ENCODE measurements at places on chromosomes 7 and 10.

GRCh38 chr10:43808136-43808535 is 159.5 kb upstream of the ZNF32 start:
- DNase-seq = no peak

- DNase-seq = no peak
Measured at GRCh38 chr7:143902332-143902899, 440 bp upstream of the TCAF1 start.

DNA sequence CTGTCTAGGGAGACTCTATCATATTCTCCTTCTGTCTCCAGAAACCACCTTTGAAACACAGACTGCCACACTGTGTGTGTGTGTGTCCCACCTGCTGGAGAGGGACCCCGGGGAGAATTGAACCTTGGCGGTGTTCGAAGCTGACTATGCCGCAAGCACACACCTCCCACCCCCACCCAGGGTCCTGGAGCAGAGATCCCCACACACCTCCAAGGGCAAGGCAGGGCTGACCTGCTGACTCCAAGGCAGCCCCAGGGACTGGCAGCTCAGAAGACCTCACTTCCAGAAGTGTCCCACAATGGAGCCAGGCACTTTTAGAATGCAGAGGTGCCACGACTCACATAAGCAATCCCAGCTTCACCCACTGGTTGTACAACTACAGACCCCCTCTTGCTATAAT is 13.1 kb downstream of the DRGX start:
- no peak for DNase-seq

DNA sequence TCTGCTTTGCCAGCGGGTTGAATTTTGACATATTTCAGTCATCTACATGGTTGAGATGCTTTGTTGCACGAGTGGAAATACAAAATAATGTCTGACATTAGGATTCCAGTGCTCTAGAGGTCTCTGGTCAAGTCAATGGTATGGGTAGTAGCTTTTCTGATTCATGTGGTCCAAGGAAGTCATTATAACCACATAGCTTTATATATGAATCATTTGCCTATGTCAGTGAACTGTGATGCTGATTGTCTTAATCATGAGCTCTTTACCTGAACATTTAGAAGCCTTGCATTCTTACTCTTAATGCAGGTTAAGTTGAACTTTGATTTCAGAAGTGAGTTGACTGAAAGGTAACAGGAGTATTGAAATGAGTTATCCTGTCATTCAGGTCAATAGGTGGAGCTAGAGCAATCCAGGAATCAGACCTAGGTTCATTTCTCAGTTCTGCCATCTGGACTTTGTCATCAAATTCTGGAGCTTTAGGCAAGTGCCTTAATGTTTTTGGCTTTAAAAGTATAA is 3.3 kb downstream of the MAPK8 start:
- no peak for DNase-seq

GRCh38 chr10:97886286-97886685 is 36.6 kb downstream of the GOLGA7B start:
- no peak for DNase-seq

DNA sequence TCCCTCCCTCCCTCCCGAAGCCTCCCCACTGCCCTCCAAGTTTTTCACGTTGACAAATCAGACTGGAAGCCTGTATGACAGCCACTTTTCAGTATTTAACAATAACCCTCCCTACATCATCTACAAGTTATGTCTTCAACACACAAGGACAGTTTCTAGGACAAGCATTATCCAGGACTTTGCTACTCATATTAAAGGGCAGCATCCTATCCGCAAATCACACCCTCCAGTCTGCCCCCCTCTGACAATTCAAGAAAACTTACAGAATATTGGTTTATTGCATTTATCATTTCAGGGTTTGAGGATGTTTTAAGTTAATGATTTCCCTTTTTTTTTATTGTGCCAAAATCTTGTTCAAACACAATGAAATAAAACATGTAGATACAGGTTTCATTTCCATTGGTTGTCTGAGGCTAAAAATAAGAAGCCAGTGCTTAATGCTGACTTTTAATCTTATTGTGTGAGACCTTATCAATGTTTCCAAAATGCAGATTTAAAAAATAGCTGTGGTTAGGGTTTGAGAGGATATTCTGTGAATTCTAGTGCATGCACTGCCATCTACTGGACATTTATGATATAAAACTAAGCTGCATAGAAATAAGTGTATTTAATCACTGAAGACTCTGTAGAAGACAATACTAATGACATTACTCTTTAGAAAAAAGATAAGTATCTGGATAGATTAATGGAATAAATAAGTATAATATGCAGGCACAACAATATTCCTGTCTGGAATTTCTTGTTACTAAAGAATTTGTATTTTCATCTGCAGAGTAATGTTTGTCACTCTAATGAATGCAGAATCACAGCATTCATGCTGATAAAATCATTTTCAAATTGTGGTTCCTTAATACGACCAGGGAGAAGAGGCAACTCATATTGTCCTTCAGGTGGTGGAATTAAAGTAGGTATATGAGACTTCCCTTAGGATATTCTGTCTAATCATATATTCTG is 64.1 kb downstream of the CAV1 start:
- no peak for DNase-seq

DNA sequence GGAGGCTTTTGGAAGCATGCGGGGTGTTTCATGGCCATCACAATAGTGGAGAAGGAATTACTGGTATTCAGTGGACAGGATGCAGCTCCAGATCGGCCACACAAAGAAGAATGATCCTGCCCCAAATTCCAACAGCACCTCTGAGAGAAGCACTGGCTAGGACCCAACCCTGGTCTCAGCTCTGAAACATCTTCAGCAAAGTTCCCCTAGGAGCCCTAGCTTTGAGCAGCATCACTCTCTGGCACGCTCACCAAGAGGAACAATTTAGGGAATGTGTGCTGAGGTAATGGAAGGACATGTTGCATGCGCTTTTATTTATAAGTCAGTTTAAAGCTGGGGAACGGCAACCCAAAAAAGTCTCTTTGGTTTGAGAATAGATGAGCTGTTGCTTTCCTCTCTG is 5.5 kb upstream of the OPN1SW start:
- DNase-seq = no peak

DNA sequence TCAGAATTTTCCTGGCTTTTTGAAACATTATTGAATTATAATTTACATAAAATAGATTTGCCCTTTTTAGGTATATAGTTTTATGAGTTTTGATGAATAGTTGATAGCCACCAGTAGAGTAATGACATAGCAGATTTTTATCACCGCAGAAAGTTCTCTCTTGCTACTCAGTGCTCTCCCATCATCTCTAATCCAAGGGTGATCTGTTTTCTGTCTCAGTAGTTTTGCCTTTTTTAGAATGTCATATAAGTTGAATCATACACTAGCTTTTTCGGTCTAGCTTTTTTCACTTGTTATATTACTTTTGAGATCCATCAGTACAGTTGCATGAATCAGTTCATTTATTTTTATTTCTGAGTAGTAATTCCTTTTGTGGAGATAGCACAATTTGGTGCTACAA is 17.9 kb downstream of the RSBN1L start:
- no peak for DNase-seq

DNA sequence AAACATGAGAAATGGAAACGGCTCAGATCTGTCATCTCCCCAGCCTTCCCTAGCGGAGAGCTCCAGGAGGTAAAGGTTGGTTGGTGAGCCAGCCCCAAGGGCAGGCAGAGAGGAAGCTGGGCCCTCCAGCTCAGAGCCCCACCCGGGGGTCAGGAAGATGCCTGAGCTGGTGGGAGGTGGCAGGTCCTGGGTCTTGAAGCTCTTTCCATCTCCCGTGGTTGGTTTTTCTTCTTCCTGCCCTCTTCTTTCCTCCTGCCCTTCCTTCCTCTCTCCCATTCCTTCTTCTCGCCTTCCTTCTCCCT is 384.2 kb upstream of the FOXK1 start:
- DNase-seq = no peak

DNA sequence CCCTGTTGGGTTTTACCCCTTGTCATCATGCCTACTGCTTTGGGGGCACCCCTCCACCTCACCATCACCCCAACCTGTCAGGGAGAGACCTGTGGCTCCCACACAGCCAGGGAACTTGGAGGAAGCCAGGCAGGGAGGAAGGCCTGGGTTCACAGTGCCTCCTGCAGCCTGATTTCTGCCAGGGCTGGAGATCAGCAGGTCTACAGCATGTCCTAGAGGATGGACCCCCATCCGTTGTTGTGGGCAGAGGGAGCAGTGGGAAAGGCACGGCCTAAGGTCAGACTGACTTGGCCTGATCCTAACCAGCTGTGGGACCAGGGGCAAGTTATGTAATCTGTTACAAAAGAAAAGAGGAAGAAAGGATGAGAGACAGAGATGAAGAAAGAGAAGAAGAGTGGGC is 28.2 kb downstream of the ZCCHC24 start:
- DNase-seq = no peak

DNA sequence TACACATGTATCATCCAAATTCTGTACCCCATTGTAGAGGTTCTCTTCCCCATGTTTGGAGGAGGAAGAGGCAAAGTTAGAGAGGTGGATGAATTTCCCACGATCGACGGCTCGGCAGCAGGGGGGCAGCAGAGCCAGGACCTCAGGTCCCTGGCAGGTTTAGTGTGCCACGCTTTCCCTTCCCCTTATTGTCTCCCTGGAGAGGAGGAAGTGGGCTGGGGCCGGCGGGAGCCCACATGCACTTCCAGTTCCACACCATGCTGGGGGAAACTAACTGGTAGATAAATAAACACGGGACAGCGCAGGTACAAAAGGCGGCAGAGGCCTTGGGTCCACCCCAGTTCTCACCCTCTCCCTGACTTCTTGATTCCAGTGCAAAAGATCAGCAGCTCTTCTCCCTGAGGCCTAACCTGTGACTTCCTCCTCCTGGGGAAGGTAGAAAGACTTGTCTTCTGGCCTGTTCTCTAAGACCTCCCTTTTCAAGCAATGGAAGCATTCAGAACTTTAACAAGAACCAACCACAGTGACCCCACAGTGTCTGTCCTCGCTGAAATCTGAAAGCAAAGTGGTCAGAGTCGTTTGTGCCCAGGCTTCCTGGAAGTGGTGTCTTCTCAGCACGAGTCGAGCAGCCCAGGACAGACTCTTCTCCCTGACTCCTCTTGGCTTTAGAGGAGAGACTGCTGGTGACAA is 30.5 kb upstream of the SRGN start:
- no peak for DNase-seq

- DNase-seq = no peak
Measured at GRCh38 chr7:15854841-15855524, 168.5 kb upstream of the MEOX2 start.

GRCh38 chr7:46932676-46933424 is 649.1 kb downstream of the TNS3 start:
- no peak for DNase-seq

- DNase-seq = no peak
Measured at GRCh38 chr10:92291921-92292845, 1.2 kb downstream of the MARCHF5 start.

DNA sequence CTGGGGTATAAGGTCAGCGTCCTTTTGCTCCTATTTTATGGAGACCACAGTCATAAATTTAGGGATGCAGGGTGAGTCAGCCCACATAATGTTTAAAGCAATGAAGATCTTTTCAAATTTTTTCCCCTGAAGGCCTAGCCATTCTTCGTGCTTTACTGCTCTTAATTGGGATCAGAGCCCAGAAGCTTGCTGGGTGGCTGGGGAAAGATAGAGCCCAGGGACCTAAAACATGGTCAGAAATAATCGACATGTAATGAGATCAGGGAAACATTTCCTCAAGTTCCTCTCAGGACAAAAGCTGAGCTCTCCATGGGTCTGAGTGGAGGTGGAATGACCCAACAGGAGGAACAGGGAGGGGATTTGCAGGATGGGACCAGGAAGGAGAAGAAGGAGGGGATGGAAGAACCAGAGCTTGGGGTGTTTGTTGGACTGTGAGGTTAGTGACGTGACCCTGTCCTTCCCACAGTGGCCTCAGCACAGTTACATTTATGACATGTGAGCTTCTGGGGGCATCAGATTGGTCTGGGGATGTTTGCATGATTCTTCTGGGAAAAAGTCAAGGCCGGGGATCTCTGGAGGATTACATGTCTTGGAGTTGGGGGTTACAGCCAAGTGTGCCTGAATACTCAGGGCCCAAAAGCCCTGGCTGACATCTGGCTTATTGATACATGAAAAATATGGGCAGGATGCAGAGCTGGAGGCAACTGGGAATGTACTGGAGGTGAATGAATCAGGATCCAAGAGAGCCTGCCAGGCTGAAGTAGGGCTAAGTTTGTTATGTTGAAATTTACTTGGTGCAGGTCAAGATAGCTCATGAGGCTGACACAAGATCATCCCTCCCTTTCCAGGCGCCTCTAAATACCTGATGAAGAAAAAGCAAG is 477.9 kb downstream of the RPS24 start:
- DNase-seq = no peak

DNA sequence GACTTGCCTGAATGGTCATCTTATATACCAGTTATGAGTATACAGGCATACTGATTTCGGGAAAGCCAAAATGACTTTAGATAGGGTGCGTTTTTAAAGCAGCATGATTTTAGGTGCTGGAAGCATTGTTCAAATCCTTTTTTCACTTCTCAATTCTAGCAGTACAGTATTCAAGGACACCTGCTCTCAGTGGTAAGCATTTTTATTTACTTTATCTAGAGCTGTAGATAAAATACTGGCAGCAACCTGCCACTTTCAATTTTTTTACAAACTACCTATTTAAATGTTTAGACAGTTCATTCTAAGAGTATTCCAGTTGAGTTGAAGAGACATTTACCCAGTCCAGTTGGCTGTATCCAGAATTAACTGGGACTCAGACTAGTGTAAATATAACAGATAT is 33.6 kb downstream of the TMEM106B start:
- DNase-seq = no peak

DNA sequence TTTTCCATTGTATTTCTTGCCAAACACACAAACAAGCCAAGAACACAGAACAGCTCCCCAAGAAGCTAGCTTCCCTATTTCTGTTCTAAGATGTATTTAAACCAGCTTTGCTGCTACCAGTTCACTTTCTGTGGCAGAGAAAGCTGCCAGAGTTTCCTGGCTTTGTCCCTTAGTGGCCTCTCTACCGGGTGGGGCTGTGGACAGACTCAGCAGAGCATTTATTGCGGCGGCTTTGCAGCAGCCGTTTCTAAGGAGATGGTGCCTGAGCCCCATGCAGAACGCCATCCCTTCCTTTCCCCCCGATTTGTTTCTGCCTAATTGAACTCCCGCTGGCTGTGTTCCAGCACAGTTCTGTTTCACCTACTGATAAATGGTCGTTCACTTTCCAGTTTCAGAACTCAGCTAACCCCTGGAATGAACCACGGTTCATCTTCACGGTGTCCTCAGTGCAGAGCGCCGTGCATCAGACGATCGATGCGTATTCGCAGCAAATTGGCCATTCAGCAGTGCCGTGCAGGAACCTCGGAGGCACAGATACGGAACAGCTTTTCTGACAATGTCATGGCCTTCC is 33.8 kb upstream of the SFMBT2 start:
- no peak for DNase-seq

GRCh38 chr7:74012842-74013249 is 15.1 kb upstream of the ELN start:
- no peak for DNase-seq

DNA sequence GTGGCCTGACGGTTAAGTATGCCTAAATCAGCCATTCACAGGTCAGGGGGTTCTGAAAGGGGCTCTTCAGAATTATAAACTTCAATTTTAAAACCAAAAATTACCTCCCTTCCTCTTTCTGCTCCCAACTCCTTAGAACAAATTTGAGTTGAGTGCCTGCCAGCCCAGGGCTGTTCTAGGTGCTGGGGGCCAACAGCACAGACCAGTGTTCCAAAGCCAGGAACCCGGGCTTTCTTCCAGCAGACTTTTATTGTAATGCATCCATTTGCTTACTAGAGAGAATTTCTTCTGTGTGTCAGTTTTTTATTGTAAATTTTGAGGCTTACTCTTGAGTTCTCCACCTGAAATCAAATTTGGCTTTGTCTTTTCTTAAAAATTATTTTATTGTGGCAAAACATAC is 238.5 kb downstream of the CACNB2 start:
- DNase-seq = no peak

All from stimulated activated CD8-positive, alpha-beta memory T cell treated with anti-CD3 and anti-CD28 coated beads, Interleukin-15, amount 100 ng/mL, for 1 hour (primary cell).